ENCODE measurements at places on chromosomes 2 and 18. TPM values are rescaled to one million over a fixed set of nuclear protein-coding genes. Genes with fewer than 3 reads are reported as not detected.
A peak's percentile ranks its signal among the peaks of the same experiment; 100 is the strongest.

The NEU4 gene
- 0.40 TPM for total RNA-seq

The LONRF2 gene
- 0.17 TPM for total RNA-seq

The ANKRD30B gene
- not detected for total RNA-seq

DNA sequence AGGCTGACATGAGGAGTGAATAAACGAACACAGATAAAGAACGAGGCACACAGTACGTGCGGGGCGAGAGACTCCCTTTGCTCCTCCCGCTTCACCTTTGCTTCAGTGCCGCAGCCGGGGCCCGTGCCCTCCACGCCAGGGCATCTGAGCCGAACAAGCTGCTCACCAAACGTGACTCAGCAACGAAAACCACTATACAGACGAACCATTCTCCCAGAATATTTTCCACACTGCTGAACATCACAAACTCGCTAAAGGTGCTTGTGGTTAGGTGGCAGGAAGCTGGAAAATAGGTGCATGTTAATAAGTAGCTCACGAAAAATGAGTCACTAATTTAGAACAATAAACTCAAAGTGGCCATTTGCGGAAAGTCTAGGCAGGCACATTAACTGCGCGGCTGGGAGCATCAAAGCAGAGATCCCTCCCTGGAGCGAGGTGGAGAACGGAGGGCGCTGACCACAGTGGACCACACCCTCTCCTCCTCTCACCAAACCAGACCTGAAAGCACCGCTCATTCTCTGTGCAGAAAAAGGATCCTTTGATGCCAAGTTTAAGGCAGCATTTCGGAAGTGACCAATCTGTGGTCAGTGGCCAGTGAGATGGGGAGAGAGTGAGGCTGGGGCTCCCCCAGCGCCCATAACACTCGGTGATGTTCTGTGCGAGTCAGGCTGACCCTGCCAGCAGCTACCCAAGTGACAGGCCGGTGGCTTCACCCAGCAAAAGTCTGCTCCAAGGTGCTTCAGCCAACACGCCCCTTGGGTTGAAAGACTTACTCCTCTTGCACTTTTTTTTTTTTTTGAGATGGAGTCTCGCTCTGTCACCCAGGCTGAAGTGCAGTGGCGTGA is 153.2 kb downstream of the HDAC4 start:
- DNase-seq = peak; percentile 100

DNA sequence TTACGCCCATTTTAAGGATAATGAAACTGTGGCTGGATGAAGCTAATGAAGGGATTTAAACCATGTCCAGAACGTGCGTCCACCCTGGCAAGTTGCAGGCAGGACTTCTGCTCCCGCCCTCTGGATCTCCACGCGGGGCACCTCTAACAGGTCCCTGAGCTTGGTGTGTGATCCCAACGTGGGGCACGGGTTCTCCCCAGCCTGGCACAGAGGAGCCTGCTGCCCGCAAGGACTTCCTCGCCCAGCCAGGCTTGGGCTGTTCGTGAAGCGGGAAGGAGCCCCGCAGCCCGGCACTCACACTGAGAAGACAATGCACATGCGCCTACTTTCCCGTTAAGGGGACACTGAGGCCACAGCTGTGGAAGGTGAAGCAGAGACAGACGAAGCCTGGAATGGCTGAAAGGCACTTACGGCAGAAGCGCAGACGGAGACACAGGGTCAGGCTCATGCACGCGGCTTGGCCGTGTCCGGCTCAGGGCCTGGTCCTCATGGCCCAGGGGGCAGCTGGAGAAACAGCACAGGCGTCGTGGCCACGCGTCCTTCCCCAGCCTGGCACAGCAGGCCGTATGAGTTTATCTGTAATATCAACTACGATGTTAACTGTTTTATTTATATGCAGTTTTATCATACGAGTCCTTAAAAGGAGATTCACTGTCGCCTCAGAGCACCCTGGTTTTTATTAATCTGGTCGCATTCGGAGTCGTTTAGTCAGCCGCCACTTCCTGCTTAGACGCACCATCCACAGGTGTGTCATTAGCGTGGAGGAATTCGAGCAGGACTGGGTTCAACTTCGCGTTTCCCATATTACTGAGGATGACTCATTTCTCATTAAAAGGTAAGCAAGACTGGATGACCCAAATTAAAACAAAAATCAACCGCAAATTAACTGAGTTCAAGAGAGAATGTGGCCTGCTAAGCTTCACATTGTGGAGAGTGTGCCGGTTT is 835.9 kb downstream of the GALR1 start:
- DNase-seq = no peak

DNA sequence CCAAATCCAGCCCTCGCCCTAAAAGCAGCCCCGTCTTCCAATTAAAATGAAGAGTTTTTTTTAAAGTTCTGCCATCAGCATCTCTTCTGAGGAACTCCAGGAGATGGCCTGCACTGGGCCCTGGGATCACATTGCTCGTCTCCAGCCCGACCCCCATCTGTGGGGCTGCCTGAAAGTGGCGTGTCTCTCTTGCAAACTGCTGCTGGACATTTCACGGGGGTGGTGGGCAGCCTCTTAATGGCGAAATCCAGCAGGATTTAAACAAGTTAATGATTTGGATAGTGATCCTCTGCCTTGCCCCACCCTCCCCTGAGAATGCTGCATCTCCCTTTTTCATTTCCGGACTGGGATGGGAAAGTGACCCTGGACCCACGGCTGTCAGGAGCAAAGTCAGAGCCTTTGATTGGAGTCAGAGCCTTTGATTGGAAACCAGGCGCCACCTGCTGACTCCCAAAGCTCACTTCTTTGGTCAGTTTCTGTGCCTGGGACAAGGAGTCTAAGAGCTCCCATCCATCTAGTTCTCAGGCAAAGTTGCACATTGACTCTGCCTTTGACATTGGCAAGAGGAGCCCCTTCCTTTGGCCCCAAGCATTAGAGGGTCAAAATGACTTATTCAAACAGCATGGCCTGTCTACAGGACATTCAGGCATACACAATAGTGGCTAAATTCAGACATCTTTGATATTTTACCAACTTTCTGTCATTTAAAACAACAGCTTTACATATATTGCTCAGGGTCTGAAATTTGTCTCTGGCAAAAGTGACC is 155.2 kb downstream of the SH3BP4 start:
- peak; percentile 67 for DNase-seq

DNA sequence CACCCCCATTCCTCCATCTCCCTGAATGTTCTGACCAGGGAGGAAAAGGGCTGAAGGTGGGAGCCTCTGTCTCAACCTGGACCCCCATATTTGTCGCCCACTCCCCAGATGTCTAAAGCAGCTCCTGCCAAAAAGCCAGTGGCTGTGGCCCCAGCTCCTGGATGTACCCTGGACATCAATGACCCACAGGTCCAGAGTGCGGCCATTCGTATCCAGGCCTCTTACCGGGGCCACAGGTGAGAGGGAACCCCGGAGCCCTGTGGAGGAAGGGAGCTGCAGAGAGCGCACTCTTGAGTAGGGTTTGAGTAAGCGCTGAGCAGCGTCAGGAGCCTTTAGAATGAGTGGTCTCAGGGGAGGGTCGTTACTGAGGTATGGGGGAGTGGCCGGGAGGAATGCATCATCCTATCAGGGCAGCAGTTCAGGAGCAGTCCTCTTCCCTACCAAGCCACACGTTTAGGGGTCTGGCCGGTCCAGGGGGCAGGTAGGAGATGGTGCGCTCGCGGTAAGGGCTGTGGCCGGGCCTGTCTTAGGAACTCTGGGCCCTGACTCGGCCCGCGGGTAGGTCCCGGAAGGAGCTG is 2.4 kb upstream of the GMPPA start:
- no peak for DNase-seq

DNA sequence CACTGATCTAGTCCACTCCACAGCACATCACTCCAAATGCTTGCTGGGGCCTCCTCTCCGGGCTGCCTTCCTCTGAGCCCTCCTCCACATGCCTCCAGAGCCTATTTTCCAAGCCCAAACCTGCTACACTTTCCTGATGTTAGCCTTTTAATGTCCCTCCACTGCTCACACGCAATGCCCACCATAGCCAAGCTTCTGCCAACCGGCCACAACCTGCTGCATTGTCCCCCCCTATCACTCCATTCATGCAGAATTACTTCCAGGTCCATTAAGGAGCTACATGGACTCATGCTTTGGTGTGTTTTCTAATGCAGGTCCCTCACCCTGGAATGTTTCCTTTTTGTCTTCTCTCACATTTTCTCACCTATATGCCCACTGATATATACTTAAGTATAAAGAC is 129.3 kb downstream of the MARCHF4 start:
- DNase-seq = no peak
